Stromal cell of bone marrow (primary cell): ENCODE measurements at places on chromosomes 16 and 17.

DNA sequence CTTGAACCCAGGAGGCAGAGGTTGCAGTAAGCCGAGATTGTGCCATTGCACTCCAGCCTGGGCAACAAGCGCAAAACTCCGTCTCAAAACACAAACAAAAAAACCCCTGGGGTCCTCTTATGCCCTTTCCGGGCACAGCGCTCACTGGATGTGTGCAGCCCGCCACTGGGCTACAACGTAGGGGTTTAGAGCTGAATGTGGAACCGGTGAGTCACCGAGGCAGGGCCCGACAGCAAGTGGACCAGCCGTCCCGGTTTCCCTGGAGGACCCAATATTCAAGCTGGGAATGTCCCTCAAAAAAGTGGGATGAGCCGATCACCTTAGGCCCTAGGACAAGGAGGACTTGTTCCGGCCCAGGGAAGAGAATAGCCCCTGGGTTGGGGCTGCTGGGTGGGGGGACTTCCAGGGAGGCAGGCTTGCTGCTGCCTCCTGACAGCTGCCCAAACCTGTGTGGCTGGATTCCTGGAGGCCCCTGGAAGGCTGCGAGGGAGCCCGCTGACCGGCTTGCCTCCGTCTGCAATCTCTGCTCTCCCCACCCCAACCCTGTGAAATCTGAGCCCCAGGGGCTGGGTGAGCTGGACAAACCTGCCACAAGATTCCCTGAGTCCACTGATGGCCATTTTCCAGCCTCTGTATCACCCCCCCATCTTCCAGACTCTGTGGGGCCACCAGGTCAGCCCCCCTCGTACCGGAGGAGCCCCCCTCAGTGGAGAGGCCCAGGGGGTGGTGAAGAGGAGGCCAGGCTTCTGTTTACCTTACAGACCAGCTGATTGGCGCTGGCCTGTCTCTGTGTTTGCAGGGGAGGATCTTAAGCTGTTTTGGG lies 2.9 kb upstream of the CLDN9 start:
- no peak for DNase-seq

- no peak for DNase-seq
Observed at GRCh38 chr16:30395992-30396585, 869 bp downstream of the ZNF48 start.

DNA sequence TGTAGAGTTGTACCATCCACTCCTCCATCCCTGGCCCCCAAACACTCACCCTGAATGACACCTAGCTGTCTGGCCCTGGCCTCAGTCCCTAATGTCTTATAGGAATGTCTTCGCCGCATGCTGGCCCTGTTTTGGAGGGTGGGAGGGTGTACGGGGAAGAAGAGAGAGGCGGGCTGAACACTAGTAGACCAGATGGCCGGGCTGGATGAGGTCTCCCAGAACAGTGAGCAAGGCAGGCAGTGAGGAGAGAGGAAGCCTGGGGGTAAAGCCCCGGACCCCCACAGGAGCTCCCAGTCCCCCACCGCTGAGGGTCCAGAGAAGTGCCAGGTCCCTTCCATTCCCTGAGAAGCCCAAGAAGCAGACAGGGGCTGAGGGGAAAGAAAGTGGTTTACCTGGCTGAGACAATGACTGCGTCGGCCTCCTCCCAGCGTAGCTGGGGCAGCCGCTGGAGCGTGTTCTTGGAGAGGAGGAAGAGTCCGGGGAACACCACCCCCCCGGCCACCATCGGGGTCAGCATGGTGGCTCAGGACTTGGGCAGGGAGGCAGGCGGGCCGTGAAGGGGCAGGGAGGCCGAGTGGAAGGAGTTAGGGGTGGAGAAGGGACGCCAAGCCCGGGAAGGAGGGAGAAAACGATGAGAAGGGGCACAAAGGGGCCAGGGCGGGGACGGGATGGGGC lies 923 bp downstream of the TLCD3B start:
- DNase-seq = no peak

DNA sequence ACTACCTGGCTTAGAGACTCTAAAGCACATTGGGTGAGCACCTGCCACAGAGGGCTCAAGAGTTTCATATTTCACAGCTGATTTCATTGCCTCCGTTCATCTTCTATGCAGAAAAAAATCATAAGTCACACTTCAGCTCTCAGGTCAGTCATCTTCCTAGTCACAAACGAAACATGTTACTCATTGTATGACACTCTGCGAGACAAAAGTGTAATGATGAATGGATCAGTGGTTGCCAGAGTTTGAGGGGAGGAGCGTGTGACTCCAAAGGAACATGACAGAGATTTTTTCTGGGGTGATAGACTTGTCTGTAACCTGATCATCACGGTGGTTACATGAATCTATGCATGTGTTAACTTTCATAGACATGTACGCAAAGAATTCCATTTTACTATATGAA lies 195.2 kb upstream of the CNTNAP4 start:
- no peak for DNase-seq

DNA sequence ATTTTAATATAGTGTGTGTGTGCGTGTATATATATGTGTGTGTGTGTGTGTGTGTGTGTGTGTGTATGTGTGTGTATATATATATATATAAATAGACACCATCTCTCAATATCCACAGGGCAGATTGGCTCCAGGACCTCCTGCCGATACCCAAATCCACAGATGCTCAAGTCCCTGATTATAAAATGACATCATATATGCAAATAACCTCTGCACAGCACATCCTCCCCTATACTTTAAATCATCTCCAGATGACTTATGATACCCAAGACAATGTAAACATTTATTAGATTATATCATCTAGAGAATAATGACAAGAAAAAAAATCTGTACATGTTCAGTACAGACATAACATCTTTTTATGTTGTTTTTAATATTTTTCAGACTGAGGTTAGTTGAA lies 7.8 kb downstream of the DUSP3 start:
- DNase-seq = no peak

DNA sequence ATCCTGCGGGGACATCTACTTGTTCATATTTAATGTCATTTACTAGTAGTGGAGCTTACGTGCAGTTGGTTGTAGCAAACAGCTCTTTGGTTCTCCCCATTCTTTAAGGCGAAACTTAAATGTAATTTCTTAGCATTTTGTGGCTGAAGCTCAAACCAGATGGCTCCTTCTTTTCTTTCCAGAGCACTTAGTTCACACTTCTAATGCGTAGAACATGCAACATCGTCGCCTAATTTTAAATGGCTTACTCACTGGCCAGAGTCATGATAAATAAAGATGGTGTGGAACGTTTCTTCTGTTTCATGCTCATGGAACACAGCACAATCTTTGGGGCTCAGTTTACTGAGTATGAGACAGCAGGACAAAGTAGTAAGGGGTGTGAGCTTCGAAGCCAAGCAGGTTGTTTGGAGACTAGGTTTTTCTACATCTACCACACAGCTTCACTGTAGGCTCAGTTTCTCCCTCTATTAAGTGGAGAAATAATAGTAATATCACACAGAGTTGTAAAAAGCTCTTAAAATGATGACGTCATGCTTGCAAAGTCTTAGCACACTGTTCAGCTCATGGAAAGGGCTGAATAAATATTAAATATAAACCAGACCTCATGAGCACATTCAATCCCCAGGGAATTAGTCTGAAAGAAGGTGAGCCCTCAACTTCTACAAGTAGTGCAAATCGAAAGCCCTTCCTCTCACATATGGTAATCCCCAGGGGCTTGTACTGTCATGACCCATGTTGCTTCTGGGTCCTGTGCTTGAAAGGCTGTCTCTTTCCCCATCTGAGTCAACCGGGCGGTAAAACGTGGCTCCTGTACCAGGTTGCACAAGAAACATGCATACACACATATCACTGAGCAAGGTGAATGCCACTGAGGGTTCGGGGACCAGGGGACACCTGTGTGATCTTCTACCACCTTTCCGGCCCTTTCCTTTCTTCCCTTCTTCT lies 384.3 kb downstream of the CDH13 start:
- no peak for DNase-seq

DNA sequence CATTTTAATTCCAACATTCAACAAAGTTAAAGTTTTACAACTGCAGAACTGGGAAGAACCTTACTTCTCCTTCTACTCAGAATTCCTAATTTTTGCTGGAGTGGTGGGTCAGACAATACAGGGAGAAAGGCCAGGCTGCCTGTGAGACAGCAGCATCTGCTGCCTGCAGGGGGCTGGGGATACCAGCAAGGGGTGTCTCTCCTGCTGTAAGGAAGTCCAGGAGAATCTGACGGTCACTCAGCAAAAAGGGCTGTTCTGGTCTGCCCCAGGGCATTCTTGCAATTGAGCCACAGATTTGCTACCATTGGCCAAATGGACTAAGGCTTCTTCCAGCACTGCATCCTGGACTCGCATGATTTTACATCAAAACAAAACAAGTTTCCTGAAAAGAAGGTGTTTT lies 426.6 kb upstream of the CDH11 start:
- no peak for DNase-seq

GRCh38 chr17:17420082-17420481 lies 56.7 kb upstream of the MED9 start:
- DNase-seq = no peak

- DNase-seq = no peak
Observed at GRCh38 chr17:13415871-13416416, 185.8 kb downstream of the HS3ST3A1 start.

DNA sequence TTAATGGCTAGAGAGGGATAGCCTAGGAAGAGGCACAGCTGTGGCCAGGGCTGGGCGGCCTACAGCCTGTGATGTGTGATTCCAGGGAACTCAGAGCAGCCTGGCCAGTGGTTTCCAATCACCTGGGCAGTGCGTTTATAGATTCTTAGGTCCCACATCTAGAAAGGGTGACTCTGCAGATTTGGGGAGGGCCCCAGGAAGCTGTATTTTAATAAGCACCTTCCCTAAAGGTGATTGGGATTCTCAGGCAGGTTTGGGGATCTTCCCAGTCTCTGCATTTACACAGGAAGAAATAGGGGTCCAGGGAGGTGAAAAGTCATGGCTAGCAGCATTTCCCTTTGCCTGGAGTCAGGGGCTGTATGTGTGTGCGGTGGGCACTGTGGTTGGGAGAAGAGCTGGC lies 9.5 kb downstream of the SPNS2 start:
- DNase-seq = no peak

GRCh38 chr17:61139219-61139618 lies 260.4 kb upstream of the TBX2 start:
- no peak for DNase-seq

GRCh38 chr17:28293994-28294393 lies 25.0 kb upstream of the TMEM97 start:
- no peak for DNase-seq

GRCh38 chr16:51147776-51148677 lies 3.0 kb downstream of the SALL1 start:
- DNase-seq = no peak

DNA sequence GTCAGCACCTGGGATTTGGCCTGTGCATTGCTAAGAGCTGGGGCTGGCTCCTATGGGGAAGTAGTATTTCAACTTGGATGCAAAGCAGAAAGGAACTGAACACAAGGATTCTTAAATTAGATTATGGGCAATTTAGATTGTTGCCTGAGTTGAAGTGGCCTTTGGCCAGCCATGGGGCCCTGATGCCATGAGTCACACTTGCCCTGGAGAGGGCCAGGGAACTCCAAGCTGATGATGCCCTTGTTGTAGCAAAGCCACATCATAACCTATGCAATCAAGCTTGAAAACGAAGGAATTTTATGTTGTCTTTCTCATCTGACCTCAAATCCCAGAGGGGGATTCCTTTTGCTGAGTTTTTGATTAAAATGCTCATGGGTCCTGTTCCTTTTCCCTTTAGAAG lies 3.9 kb upstream of the SPATA32 start:
- peak; percentile 87 for DNase-seq

GRCh38 chr16:84038469-84038868 lies 4.1 kb downstream of the SLC38A8 start:
- DNase-seq = no peak

DNA sequence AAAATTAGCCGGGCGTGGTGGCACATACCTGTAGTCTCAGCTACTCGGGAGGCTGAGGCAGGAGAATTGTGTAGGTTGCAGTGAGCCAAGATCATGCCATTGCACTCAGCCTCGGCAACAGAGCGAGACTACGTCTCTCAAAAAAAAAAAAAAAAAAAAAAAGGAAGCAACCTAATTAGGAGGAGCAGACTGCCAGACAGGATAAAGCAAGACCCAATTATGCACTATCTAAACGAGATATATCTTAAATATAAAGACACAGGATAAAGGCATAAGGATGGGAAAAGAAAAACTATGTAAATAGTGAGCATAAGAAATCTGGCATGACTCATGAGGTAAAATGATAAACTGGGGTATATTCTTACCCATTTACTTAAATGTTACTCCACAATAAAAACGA lies 4.9 kb downstream of the TXNDC11 start:
- no peak for DNase-seq

- no peak for DNase-seq
Observed at GRCh38 chr16:68506331-68507053, 32.6 kb upstream of the ZFP90 start.

DNA sequence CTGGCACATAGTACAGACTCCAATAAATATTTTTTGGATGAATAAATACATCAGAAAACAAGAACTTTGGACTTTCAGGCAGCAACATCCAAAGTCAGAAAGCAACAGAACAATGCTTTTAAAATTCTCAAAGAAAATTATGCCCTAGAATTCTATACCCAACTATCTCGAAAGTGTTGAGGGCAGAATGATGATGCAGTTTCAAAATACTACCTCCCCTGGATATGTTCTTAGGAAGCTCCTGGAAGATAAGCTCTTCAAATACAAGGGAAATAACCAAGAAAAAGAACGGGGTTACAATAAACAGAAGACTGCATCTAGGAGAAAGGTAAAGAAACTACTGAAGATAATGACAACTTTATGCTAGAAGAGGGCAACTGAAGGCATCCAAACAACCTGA lies 11.0 kb downstream of the SIAH1 start:
- no peak for DNase-seq

GRCh38 chr17:2222901-2223616 lies 80.5 kb downstream of the SMG6 start:
- peak; percentile 73 for DNase-seq

- no peak for DNase-seq
Observed at GRCh38 chr17:73691321-73691766, 47.1 kb upstream of the SDK2 start.

GRCh38 chr17:4395111-4395478 lies 28.6 kb upstream of the UBE2G1 start:
- DNase-seq = no peak

GRCh38 chr17:38459567-38459966 lies 31.3 kb downstream of the ARHGAP23 start:
- DNase-seq = no peak

GRCh38 chr17:39781031-39781860 lies 43.5 kb downstream of the GRB7 start:
- DNase-seq = no peak

GRCh38 chr17:39744075-39744835 lies 6.5 kb downstream of the GRB7 start:
- no peak for DNase-seq

GRCh38 chr17:3957735-3958599 lies 6.3 kb downstream of the ATP2A3 start:
- DNase-seq = no peak

GRCh38 chr16:52526116-52526828 lies 20.7 kb downstream of the TOX3 start:
- no peak for DNase-seq
